Stimulated activated CD8-positive, alpha-beta memory T cell treated with anti-CD3 and anti-CD28 coated beads, Interleukin-2, amount 100 ng/mL, for 1 hour (primary cell): ENCODE measurements at places on chromosomes 6 and 20.

- DNase-seq = no peak
Measured at GRCh38 chr6:125947615-125948014, 9.0 kb upstream of the HINT3 start.

DNA sequence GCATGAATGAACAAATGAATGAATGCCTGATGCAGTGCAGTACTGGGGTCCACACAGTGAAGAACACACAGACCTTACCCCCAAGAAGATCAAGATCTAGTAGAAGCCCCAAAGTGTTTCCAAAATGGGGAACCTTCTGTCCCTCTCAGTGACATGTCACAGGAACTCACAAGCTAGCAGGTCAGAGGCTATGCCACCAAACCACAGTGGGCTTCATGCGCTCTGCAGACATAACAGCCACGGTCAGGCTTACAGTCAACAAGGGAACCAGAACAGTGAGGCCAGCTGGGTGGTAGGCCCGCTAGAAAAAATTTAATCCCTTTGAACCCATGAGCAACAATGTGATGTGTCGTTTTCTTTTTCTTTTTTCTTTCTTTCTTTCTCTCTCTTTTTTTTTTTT is 20.2 kb upstream of the ARFGEF2 start:
- no peak for DNase-seq

DNA sequence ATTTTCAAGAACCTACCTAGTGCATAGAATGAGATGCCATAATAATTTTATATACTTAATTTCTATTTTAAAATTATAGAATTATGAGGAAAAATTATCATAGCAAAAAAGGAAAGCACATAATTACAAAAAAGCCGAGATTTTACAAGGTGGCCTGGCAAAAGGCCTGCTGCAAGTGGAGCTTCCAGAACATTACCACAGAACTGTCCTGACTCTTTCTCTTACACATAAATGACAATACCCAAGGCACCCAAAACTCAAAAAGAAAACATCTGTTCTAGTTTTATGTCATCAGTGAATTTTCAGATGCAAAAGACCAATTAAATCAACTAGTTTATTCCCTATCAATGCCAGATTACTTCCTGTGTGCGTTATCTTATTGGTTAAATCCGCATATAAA is 74.2 kb downstream of the FILIP1 start:
- no peak for DNase-seq

DNA sequence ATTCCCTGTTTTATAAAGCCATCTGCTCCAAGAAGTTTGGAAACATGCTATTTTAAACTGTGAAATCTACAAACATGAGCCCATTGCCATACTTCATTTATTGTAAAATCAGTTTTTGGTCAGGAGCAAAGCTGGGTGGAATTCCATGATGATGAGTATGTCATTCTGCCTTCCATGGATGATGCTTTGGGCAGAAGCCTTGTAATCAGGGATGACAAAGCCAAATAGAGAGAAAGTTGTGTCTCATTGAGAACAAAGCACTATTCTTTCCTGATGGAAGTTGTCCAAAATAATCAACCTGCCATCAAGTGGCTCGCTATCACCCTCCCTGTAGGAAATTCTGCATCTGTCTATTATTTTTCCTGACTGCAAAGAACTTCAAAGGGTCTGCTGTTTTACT is 313.0 kb upstream of the DEFB112 start:
- no peak for DNase-seq

DNA sequence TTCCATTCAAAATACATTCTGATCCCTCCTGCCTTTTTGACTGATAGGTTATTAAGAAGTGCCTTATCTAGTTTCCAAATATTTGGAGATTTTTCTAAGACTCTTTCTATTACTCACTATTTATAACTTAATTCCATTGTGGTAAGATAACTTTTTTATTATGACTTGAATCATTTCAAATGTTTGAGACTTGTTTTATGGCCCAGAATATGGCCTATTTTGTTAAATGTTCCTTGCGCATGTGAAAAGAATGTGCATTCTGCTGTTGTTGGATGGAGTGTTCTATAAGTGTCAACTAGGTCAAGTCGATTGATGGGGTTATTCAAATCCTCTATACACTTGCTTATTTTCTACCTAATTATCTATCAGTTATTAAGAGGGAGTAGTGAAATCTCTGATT is 13.1 kb upstream of the TCP11 start:
- DNase-seq = no peak

GRCh38 chr6:152378169-152378568 is 259.0 kb downstream of the SYNE1 start:
- no peak for DNase-seq

GRCh38 chr20:35560105-35560511 is 18.2 kb downstream of the ERGIC3 start:
- no peak for DNase-seq

DNA sequence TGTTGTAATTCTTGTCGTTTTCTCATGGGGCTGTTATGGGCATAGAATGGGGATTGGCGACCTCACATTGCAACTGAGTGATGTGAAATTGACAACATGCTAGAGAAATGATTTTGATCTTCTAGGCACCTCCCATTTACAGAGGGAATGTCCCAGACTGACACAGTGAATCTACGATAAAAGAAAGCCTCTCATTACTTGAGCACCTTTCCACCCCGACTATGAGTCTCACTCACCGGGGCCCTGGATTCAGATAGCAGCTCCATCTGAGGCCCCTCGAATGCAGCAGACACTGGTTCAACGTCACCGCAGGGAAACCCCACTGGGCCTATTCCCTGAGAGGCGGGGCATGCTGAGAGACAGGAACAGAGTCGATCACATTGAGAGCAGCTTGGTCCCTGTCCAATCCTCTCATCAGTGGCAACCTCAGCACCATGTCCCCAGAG is 49.1 kb downstream of the NFATC2 start:
- DNase-seq = no peak

DNA sequence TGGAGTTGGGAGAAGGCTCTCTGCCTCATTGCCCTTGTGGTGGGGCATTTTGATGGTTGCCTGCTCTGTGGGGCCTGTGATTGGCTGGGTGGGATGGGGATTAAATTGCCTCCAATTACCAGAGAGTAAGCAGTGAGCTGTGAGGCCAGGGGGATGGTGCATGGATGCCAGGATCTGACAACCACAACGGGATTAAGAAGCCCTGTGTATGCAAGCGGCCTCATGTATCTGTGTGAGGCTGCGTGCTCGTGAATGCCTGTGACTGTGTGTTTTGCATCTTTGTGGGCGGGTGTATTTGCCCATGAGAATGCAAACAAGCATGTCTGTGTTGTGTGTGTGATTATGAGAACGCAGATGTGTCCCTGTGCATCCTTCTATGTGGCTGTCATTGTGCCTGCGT is 46.1 kb downstream of the CD40 start:
- DNase-seq = no peak

GRCh38 chr20:58714340-58714922 is 21.8 kb downstream of the NPEPL1 start:
- no peak for DNase-seq

GRCh38 chr20:54794110-54794509 is 318.7 kb downstream of the DOK5 start:
- DNase-seq = no peak

GRCh38 chr20:39133201-39133600 is 171.1 kb downstream of the DHX35 start:
- DNase-seq = no peak

DNA sequence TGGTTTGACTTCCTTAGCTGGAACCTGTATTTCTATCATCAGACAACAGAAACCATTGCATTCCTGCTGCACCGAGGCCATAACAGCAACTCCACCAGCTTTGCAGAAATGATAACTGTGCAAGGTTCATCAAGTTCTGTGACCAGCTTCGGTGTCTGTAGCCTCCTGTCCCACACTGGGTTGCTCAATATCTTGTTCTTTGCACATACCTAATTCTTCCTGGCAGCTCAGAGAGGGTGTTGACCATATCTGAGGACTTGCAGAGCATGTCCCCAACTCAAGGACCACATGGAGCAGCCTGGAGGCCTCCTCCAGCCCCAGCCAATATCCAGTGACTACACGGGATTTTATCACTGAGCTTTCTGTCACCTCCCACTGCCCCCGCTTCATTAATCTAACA is 59.3 kb upstream of the SCAF8 start:
- DNase-seq = no peak
